Urinary bladder (tissue), 4 donors: ENCODE measurements at places on chromosomes 12 and 14.
A peak's percentile ranks its signal among the peaks of the same experiment; 100 is the strongest.

- no peak for DNase-seq
Measured at GRCh38 chr14:77106666-77107065, 8.6 kb downstream of the CIPC start.

- peak; percentile 36 for DNase-seq
Measured at GRCh38 chr14:104932676-104933631, 8.3 kb downstream of the PLD4 start.

GRCh38 chr12:111409403-111409779 is 3.7 kb downstream of the SH2B3 start:
- no peak for DNase-seq

DNA sequence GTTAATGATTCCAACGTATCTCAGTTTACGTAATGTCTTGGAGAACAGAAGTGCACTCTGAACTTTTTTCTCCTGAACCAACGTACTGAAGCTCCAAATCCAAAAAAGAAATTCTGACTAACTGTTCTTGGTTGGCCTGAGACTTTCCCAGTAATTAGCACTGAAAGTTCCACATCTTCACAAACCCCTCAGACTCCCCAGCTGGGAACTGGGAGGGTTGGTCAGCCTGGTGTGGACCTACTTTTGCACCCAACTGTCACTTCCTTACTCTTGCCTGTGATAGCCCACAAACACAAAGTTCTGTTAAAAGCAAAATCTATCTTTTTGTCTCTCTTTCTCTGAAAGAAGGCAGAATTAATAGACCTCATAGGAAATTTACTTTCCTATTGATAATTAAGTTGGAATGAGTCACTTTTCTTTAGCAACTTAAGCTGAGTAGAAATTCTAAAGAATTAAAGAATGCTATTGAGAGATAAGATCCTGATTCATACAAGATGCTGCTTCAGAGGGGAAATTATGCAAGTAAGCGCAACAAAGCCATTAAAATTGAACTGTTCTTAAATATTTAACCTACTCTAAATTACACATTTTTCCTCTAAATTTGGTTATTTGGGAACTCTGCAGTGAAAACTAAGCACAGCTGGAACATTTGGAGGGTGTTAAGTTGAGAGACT is 155.0 kb downstream of the EPS8 start:
- no peak for DNase-seq

- DNase-seq: no peak
Measured at GRCh38 chr12:64780531-64781279, 21.5 kb upstream of the GNS start.

- DNase-seq: no peak
Measured at GRCh38 chr12:121811434-121812319, 7.9 kb downstream of the SETD1B start.

DNA sequence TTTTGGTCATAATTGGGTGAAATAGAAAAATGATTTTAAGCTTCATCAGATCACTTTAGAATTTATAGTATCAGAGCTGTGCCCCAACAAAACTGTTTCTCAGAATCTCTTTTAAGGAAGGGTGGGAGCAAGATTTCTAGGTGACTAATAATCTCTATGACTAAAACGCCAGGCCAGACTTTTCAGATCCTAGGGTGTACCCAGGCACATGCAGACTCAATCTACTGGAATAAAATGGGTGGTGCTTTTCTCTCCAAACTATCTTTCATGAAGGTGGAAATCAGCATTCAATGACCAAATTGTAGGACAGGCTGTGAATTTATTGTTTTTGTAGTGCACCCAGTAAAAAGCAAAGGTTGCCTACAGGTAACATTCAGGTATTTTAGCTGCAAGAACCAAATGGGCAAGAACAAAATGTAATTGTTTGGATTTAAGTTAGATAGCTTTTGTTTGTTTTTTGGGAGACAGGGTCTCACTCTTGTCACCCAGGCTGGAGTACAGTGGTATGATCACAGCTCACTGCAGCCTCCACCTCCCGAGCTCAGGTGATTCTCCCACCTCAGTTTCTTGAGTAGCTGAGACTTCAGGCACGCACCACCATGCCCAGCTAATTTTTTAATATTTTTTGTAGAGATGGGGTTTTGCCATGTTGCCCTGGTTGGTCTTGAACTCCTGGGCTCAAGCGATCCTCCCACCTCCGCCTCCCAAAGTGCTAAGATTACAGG is 49.5 kb downstream of the PPP2R5C start:
- DNase-seq: no peak

DNA sequence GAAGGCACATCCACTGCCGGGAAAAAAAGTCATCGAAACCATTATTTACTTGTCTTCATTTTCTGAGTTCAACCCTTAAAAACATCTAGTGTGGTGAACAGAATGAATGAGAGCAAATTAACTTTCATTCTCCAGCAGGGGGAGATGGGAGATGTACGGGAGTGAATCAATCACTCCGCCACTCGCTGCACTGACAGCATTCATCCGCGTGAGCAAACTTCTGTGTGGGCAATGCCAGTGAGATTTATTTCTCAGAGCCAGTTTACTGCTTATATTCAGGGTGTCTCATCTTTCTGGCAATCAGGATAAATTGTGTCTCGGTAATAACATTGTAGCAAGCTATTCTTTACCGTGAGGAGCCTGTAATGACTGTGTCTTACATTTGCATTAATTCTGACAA is 463.6 kb upstream of the MIS18BP1 start:
- no peak for DNase-seq

GRCh38 chr14:31582836-31583452 is 21.7 kb downstream of the NUBPL start:
- DNase-seq: no peak

DNA sequence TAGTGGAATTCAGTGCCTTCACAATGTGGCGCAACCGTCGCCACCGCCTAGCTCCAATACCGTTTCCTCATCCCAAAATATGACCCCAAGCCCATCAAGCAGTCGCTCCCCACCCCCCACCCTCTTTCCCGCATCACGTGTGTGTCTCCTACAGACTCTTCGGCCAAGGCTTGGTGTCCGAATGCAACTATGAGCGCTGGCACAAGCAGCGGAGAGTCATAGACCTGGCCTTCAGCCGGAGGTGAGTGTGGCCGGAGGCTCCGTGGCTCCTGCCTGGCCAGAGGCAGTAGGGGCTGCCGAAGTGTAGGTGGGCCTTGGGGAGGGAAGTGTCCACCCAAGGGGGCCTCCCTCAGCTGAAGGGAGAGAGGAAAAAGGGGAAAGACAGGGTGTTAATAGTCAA is 15.8 kb downstream of the CYP46A1 start:
- DNase-seq: no peak

- no peak for DNase-seq
Measured at GRCh38 chr14:54085841-54086240, 129.2 kb upstream of the BMP4 start.

DNA sequence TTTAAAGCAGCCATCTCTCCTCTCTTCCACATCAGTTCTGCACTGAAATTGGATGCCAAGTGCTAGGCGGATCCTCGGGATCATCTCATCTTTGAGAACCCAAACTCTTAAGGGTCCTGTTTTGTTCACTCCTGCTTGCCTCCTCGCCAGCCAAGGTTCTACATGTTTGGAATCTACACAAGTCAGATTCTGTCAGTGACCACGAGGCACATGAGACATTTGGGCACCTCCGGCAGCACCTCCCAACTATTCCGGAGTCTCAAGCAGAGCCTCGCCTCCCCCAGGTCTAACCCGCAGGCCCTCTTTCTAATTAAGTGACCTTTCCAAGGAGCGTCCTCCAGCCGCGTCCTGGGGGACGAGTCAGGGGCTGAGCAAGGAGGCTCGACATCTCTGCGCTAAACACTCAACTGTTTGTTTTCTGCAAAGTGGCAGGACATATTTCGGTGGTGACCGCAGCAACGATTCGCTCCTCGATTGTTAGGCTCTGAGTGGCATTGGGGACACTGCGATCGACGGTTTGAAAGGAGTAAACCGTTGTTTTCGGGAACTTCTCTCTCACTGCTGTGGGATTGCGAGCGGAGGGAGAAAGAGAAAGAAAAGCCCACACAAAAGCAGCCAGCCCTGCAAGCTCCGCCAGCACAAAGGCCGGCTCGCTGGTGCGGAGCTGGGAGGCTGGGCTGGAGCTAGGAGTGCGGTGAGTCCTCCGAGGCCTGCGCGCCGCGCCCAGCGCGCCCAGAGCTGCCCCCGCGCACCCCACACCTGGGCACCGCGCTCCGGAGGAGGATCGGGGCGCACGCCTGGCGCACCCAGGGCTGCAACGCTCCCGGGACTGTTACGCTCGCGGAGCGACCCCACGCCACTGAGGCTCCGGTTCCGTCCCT is 640 bp downstream of the ARMH4 start:
- DNase-seq: no peak
